ENCODE measurements at places on chromosomes 5 and 9. TPM values are rescaled to one million over a fixed set of nuclear protein-coding genes. Genes with fewer than 3 reads are reported as not detected.

Gene NPM1
- 470 TPM for total RNA-seq

Gene PCDHB5
- total RNA-seq: 2.7 TPM

DNA sequence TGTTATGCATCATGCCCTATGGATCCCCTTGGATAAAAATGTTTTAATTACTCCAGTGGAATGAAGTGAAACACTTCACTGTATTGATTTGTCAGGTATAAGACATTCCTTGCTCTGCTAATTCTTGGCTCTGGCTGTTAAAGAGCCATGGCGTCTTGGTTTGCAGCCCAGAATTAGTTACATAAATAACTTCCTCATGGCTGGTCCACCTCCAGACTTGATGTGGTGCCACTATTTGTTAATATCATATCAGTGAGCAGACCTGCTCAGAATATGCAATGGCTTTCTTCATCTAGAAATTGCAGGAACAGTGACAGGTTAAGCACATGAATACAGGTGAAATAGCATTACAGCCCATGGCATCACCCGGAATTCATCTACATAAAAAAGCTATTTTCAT is 446.9 kb upstream of the GRIN3A start:
- no peaks in the 10 kb centered on the region for H3K27me3 ChIP-seq
- no peak overlapping the region for H3K4me3 ChIP-seq
- no peak overlapping the region for H3K27ac ChIP-seq
- H3K36me3 ChIP-seq: no peaks in the 10 kb centered on the region
- no peak for DNase-seq

- no peak for DNase-seq
- H3K27me3 ChIP-seq: no peaks in the 10 kb centered on the region
- peaks cover 5% of the 10 kb centered on the region for H3K4me1 ChIP-seq
- no peak overlapping the region for H3K27ac ChIP-seq
- no peak overlapping the region for H3K4me3 ChIP-seq
- no peaks in the 10 kb centered on the region for H3K36me3 ChIP-seq
These were observed 90.8 kb downstream of the SLF1 start for GRCh38 chr5:94709277-94709676.

All from pancreas (tissue), 10 donors.